Left colon (tissue), 2 donors: ENCODE measurements at places on chromosomes 1 and 21. TPM values are rescaled to one million over a fixed set of nuclear protein-coding genes. Genes with fewer than 3 reads are reported as not detected.

- DNase-seq = no peak
Observed at GRCh38 chr1:233975486-233975885, 71.0 kb downstream of the SLC35F3 start.

DNA sequence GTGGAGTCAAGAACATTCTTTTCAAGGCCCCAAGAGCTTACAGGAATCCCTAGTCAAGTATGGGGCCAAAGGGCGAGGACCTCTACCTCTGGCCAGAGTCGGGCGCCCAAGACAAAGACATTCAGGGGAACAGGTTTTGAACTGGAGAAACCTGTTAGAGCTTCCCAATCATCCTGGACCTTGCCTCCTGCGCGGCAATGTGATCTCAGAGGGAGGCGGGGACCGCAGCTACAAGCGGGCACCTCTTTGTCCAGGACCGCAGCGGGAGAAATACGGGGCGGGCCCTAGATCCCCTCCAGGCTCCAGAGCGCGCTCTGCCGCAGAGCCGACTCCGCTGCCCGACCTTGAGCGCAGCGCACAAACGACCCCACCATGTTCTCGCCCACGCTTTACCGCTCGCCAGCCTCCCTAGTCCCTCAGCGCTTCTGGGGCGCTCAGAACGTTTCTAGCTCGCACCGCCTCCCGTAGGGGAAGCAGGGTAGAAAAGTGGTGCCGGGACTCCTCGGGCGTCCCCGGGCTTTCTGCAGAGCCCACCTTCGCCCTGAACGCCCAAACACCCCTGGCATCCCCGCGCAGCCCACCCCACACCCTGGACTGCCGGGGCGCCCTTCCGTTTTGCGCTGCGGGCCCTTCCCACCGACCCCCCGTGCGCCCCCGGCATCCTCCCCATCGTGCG lies 28.1 kb downstream of the RABIF start:
- DNase-seq = peak; percentile 89

- no peak for DNase-seq
Observed at GRCh38 chr1:200305806-200306205, 104.0 kb downstream of the ZNF281 start.

DNA sequence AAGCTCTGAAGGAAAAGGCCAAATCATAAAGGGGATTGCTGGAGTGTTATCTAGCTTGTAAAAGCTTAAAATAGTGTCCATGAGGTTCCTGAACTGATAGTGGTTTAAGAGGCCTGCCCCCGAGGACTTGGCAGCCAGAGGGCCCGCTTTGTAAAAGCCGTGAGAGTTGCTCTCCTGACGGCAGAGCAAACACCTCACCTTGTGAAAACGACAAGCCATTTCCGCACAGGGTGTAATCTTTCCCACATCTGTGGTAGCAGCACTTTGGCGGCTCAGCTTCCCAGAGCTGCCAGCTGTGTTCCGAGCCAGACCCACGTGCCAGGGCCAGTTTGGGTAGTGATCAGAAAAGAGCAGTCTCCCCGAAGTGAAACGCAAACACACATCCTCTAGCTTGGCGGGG lies 37.0 kb downstream of the SERBP1 start:
- DNase-seq = peak; percentile 28

Gene RXRG
- total RNA-seq = 0.78 TPM

Gene HNRNPCL4
- total RNA-seq = not detected

Gene BRINP2
- 0.12 TPM for total RNA-seq

DNA sequence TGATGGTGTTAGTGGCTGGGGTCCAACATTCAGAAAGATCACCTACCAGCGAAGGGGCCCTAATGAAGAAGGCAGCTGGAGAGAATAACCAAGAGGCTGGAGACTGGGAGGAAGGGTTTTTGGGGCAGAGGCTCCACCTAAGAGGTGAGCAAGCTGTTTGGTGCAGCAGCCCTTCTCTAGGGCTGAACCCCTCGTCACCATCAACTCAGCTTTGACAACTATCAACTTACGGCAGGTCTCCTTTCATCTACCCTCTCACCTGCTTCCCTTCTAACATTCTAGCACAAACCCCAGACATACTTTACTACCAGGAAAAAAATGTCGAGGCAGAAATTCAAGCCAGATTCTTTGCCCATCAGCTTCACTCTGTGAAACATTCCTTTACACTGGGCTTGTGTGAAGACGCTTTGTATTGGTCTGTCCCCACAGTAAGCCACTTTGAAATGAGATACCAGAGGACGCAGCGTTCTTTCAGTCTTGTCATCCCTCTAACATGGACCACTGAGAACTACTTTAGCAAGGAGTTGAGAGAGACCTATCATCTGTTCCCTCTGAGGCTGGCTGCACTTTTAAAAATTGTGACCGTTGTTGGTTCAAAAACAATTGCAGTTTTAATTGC lies 84.6 kb downstream of the RAVER2 start:
- DNase-seq = no peak

Gene TPTE
- not detected for total RNA-seq

- no peak for DNase-seq
Observed at GRCh38 chr1:156487862-156488261, 12.7 kb downstream of the MEF2D start.

GRCh38 chr1:157390651-157391050 lies 161.7 kb downstream of the FCRL5 start:
- no peak for DNase-seq
